ENCODE measurements at places on chromosomes 2 and 18.

DNA sequence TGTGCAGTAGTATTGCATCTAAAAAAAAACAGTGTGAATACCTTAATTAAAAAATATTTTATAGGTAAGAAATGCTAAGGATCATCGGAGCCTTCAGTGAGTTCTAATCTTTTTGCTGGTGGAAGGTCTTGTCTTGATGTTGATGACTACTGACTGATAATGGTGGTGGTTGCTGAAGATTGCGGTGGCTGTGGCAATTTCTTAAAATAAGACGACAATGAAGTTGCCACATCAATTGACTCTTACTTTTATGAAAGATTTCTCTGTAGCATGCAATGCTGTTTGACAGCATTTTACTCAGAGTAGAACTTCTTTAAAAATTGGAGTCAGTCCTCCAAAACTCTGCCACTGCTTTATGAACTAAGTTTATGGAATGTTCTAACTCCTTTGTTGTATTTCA, 36.2 kb downstream of the GLS start:
- DNase-seq = no peak

GRCh38 chr18:32019251-32019948, 775 bp downstream of the RNF125 start:
- no peak for DNase-seq

- DNase-seq = no peak
These were observed 50.6 kb downstream of the MSH6 start for GRCh38 chr2:47833516-47833968.

GRCh38 chr2:219881851-219882250, 254.4 kb downstream of the SLC4A3 start:
- DNase-seq = no peak

DNA sequence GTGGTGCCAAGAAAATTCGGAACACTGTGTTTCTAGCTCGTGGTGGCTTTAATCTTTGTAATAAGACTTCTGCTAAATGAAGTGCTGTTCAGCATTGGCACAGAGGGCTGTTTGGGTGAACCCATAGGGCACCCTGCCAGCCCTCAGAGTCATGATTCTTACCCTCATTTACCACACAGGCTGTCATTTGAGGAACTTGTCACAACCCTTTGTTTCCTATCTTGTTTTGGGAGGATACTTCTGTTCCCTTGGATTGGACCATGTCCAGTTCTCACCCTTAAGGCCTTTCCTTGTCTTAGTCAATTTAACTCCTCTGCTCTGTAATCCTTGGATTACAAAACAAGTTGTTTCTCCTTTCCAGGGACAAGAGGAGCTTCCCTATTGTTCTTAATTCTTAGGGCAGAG, 225.7 kb downstream of the MTX2 start:
- no peak for DNase-seq

- DNase-seq = no peak
These were observed 59.8 kb upstream of the HS6ST1 start for GRCh38 chr2:128378231-128379020.

- DNase-seq = no peak
These were observed 781.3 kb upstream of the NRXN1 start for GRCh38 chr2:51813247-51813646.

GRCh38 chr18:10074728-10075127, 160.9 kb downstream of the VAPA start:
- no peak for DNase-seq

DNA sequence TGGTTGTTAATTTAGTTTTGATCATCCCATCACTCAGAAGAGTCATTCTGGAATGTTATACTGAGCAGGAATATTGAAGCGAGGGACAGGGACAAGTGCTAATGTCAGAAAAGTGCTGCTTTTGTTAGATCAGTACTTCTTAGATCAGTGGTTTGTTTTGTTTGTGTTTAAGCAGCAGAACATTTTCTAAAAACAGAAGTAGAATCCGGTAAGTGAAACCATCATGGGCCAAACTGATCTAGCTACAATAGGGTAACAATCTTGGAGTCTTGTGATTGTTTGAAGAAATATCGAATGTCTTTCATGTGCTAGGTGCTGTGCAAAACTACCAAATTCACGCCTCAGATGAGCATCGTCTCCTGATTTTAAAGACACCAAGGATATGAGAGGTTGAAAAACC, 45.1 kb upstream of the SEC11C start:
- DNase-seq = no peak

GRCh38 chr2:109330056-109330455, 201.1 kb downstream of the SH3RF3 start:
- no peak for DNase-seq

GRCh38 chr2:182070736-182071135, 85.1 kb downstream of the PPP1R1C start:
- no peak for DNase-seq

- DNase-seq = no peak
These were observed 18.2 kb downstream of the TTR start for GRCh38 chr18:31609886-31610285.

GRCh38 chr18:57959278-57959677, 84.7 kb upstream of the NEDD4L start:
- DNase-seq = peak; percentile 31

GRCh38 chr2:108164318-108164717, 75.5 kb upstream of the SULT1C3 start:
- no peak for DNase-seq

GRCh38 chr18:70194227-70194890, 11.1 kb downstream of the RTTN start:
- no peak for DNase-seq

GRCh38 chr2:21818212-21818795, 694.5 kb downstream of the TDRD15 start:
- DNase-seq = peak; percentile 98

- DNase-seq = peak; percentile 78
These were observed 62.9 kb downstream of the COL6A3 start for GRCh38 chr2:237351046-237351445.

- DNase-seq = no peak
These were observed 484.5 kb upstream of the ZNF804A start for GRCh38 chr2:184113696-184114403.

- DNase-seq = no peak
These were observed 42.6 kb downstream of the PXDN start for GRCh38 chr2:1701556-1702185.

GRCh38 chr18:34694591-34695165, 15.4 kb upstream of the DTNA start:
- no peak for DNase-seq

- no peak for DNase-seq
These were observed 70.6 kb downstream of the CAPN13 start for GRCh38 chr2:30736461-30737325.

- DNase-seq = no peak
These were observed 107.1 kb upstream of the PKDCC start for GRCh38 chr2:41940745-41941063.

- no peak for DNase-seq
These were observed 9.8 kb downstream of the LGALSL start for GRCh38 chr2:64463781-64464180.

- DNase-seq = no peak
These were observed 24.1 kb downstream of the MRPL35 start for GRCh38 chr2:86223140-86223926.

- DNase-seq = no peak
These were observed 136.0 kb upstream of the SIX2 start for GRCh38 chr2:45145073-45145899.

- DNase-seq = no peak
These were observed 41.9 kb downstream of the LPIN2 start for GRCh38 chr18:2970772-2971659.

DNA sequence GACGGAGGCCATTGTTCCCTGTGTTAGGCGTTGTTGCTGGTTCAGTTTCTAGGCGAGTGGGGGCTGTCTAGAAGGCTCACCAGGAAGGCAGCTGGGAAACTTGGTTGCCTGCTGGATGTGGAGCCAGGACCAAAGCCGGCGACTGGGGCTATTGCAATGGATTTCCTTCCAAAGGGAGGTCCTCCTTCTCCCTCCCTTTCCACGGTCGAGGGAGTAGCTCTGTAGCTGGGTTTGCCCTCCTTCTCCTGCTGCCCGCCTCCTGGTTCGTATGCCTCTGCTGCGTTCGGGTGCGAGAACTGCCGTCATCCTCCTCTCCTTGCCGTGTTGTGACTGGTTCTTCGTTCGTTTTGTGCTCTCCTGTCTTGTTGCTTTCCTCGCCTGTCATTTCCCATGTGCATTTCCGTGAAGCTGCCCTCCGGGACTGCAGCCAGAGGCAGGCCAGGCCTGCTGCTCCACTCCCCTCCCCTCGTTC, 203.4 kb downstream of the NEDD4L start:
- DNase-seq = peak; percentile 65

- DNase-seq = no peak
These were observed 556.7 kb downstream of the FBXO15 start for GRCh38 chr18:73590950-73591349.

GRCh38 chr2:236479814-236480213, 89.8 kb upstream of the ACKR3 start:
- no peak for DNase-seq

DNA sequence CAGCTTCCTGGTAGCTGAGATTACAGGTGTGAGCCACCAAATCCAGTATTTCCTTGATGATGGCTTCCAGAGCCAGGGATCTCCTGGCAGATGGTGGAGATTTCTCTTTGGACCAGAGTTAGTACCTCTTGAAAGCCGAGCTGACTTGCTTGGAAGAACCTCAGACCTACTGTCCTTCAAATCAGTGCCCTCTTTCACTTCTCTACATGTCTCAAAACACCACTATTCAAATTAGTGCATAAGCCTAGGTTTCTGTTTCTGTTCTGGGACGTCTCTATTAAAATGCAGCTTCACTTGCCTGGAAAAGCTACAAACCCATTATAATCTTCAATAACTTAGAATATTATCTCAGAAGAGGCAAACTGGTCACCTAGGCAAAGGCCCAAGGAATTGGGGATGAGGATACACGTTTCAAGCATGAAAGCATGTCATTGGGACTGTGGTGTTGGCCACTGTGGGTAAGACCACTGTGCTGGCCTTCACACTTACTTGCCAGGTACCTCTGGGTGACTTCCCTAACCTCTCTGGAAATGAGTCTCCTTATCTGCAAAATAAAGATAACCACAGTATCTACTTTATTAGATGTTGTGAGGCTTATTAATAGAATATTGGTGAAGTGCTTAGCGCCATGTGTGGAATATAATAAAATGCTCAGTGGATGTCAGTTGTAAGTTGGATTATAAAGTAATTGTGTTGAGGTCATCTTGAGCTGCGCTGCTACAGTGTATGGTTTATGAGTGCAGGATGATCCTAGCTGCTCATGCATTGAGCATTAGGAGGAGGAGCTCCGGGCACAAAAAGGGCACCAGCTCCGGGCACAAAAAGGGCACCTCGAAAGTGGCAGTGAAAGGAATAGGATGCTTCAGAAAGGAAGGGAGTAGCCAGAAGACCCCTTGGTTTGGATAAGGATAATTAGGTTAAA, 84.5 kb downstream of the DOCK10 start:
- no peak for DNase-seq

DNA sequence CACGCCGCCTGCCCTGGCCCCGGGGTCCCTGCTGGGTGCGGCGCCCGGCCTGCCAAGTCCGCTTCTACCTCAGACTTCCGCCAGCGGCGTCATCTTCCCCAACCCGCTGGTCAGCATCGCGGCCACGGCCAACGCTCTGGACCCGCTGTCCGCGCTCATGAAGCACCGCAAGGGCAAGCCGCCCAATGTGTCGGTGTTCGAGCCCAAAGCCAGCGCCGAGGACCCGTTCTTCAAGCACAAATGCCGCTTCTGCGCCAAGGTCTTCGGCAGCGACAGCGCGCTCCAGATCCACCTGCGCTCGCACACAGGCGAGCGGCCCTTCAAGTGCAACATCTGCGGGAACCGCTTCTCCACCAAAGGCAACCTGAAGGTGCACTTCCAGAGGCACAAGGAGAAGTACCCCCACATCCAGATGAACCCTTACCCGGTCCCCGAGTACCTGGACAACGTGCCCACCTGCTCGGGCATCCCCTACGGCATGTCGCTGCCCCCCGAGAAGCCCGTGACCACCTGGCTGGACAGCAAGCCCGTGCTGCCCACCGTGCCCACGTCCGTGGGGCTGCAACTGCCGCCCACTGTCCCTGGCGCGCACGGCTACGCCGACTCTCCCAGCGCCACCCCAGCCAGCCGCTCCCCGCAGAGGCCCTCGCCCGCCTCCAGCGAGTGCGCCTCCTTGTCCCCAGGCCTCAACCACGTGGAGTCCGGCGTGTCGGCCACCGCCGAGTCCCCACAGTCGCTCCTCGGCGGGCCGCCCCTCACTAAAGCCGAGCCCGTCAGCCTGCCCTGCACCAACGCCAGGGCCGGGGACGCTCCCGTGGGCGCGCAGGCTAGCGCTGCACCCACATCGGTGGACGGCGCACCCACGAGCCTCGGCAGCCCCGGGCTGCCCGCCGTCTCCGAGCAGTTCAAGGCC, 13.7 kb downstream of the SALL3 start:
- no peak for DNase-seq

DNA sequence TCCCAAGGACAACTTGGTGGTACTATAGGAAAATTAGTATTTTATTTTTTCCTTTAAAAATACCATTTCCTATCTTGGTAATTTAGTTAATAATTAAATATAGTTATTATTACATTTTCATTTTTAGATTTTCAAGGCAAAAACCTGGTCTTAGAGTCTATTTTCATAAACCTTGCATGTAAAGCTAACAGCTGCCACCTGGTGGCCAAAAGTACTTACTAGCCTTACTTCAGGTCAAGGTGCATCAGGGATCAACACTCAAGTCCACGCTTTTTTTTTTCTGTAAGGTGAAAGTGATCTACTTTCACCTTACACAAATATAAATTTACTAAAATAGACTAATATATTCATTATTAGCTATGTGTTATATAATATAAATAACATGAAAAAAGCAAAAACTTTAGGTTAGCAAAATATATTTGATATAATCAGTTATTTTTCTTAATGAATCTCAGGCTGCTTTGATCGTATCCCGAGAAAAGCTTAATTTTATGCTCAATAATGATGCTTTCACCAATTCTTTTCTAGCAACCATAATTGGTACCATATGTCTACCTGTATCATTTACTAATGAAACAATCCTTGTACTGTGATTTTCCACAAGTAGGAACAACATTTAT, 62.5 kb downstream of the RELCH start:
- DNase-seq = peak; percentile 40

GRCh38 chr18:36382854-36383253, 85.3 kb downstream of the FHOD3 start:
- no peak for DNase-seq

GRCh38 chr2:235268535-235268934, 225.3 kb upstream of the AGAP1 start:
- no peak for DNase-seq

- DNase-seq = no peak
These were observed 67.4 kb upstream of the MSH6 start for GRCh38 chr2:47715552-47715951.

DNA sequence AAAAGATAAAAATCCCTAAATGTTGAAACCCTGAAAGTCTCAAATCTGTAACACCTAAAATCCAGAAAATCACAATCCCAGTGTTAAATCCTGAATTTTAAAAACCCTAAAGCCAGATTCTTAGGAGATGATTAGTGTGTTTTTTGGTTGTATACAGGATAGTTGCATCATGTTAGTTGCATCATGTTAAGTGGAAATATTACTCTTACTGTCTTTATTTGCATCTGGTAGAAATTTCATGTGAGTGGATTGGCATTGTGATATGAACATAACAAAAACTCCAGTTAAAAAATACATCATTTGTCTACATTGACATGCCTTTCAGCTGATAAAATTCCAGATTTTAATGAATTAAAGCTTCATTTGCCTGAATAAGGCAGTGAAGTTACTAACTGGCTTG, 683.1 kb upstream of the ACVR2A start:
- DNase-seq = no peak
